ENCODE measurements at places on chromosomes 16 and 17.
A peak's percentile ranks its signal among the peaks of the same experiment; 100 is the strongest.

- DNase-seq: no peak
These were observed 137.4 kb upstream of the TNRC6C start for GRCh38 chr17:77821114-77821513.

DNA sequence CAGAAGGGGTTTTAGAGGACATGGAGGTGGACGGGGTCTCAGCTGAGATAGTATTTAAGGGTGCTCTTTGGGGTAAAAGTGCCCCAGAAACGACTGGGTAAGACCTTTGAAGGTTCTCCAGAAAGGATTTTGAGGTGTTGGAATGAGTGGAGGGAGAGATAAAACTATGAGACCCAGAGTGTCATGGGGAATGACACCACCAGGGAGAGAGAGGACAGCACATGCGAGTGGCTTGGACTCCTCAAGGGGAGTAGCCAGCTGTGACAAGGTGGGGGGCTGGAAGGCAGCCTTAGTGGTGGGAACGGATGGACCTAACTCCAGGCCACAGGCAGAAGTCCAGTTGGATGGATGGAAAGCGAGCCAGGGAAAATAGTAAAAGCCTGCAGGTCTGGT is 19.2 kb upstream of the PITPNM3 start:
- DNase-seq: no peak

DNA sequence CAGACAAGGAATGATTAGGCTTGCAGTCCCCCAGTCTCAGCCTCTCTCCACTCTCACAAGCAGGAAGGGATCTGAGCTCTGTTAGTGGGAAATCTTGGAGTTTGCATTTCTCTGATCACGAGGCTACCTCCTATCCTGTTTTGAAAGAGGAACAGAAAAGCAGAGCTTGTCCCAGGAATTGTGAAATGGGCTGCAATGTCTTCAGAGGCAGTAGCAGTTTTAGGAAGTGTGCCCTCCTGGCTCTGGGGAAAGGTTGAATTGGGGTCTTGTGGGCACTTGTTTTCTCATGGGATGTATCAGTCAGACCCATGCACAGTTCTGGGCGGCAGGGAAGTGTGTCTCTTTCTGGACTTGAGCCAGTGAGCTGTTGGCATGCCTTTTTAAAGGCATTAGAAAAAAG is 22.8 kb downstream of the NUP85 start:
- no peak for DNase-seq

DNA sequence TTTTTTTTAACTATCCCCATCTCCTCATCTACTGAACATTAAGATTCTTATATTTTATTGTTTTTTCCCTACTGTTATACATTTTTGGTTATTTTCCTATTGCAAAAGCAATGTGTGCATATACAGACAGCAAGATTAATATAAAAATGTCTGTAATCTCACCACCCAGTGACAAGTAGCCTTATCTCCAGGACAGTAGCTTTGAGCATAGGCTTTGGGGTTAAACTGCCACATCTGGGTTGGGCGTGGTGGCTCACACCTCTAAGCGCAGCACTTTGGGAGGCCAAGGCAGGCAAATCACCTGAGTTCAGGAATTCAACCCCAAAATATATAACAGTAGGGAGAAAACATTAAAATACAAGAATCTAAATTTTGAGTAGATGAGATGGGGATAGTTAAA is 27.4 kb upstream of the SSTR2 start:
- DNase-seq: no peak

DNA sequence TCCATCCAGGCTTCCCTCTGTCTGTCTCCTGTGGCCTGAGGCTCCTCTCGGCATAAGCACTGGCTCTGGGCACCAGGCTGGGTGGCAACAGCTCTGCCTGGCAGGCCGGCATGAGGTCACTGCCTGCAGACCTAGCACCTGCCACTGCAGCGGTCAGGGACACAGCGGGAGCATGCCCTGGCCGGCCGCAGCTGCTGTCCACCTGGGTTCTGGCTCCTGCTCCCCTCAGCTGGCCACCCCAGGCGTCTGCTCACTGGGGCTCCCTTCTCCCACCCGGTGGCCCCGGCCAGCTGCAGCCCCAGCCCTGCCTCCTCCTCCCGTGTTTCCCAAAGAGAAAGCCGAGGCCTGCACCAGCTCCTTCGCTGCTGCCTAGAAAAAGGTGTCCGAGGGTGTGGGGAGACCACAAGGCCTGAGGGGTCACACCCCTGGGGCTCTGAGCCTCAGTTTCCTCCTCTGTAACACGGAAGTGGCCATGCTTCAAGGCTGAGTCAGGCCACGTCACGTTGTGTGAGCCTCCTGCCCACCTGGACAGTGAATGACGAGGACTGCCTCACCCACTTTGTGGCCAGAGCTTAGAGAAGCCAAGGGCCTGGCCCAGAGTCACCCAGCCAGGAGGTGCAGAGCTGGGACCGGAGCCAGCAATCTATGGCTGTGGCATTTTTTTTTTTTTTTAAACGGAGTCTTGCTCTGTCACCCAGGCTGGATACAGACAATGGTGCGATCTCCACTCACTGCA is 6.7 kb downstream of the NTHL1 start:
- DNase-seq: peak; percentile 73

GRCh38 chr17:74712756-74713155 is at the start of gene CD300LF:
TSS of gene CD300LF (minus strand) at chr17:74712923. CDS start at chr17:74712866, 57 bp downstream.
- DNase-seq: peak; percentile 16

DNA sequence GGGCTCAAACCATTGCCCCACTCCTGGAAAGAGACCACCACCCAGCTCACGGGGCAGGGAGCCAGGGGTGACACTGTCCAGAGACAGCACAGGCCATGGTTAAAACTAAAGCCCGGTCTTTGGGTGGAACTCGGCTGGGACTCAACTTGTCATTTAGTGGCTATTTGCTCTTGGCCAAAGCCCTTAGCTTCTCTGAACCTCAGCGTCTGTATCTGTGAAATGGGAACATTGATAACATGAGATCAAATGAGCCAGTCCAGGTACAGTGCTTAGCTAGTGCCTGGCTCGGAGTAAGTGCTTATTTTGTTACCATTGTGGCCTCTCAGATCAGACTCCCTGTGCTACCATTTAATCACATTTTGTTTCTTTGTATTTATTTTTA is 48.5 kb downstream of the RTN4RL1 start:
- DNase-seq: no peak

DNA sequence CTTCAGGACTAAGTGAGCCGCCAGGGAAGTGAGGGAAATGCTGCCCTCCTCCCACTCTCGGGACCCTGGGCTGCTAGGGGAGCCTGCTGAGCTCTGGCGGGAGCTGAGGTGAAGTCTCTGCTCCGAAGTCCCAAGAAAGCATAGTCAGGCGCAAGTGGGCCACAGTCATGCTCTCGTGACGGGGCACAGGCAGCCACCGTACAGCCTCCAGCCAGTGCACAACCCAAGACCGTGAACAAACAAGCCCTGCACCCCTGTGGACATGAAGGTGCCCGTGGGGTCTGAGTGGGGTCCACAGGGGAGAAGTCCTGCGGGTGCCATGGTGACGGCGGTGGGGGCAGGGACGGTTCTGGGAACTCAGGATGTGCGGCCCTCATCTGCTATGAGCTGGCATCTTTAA is 24.7 kb downstream of the ZNF276 start:
- DNase-seq: no peak
